ENCODE measurements at places on chromosomes 12 and 14.
A peak's percentile ranks its signal among the peaks of the same experiment; 100 is the strongest.

DNA sequence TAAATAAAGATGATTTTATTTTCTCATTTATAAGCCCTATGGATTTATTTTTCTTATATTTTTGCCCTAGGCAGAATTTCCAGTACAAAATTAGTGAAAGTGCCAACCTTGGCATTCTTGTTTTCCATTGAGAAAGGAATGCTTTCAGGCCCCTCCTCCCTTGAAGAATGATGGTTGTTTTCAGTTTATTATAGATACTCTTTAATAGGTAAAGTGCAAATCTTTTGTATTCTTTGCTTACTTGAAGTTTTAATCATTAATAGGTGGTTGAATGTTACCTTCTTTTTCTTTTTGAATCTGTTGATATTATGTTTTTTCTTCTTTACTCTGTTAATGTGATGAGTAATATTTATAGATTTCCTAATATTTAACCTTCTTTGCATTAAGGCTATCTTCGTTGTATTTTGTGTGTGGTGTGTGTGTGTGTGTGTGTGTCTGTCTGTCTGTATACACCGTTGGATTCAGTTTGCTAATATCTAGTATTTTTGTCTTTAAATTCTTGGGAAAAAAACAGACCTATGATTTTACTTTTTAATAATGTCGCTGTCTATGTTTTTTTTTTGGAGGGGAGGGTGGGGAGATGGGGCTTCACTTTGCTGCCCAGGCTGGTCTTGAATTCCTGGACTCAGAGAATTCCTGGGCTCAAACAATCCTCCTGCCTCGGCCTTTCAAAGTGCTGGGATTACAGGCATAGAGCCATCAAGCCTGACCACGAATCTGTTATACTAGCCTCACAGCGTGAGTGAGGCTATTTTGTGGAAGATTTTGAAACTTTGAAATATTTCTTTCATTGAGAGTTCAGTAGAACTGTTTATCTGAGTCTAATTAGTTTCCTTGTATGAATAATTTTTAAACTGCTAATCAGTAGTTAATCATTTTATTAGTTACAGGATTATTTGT is 13.5 kb downstream of the SRGAP1 start:
- DNase-seq = no peak

DNA sequence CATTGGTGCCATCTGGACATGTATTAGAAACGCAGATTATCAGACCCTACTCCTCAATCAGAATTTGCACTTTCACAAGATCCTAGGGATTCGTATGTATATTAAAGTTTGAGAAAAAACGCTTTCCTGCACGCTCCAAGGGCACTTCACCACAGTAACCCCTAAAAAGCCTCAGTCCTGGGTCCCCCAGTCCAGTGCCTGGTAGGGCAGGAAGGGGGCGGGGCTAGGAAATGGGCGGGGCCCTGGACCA is 369 bp downstream of the DEPDC4 start:
- peak; percentile 88 for DNase-seq

DNA sequence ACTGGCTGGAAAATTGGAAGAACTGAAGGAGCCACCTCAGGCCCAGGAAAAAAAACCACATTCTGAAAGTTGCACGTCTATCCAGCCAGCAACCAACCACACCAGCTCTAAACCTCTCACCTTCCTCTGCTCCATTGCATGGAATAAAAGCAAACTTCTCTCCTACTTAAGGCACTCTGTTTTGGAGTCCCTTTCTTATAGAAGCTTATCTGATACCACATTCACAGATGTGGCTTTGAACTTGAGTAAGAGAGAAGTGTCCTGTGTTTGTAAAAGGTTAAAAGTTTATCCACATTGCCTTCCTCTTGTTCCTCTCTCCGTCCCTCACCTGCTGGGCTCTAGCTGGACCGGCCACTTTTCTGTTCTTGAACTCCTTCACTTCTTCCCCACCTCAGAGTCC is 99.6 kb upstream of the PLXNC1 start:
- no peak for DNase-seq

DNA sequence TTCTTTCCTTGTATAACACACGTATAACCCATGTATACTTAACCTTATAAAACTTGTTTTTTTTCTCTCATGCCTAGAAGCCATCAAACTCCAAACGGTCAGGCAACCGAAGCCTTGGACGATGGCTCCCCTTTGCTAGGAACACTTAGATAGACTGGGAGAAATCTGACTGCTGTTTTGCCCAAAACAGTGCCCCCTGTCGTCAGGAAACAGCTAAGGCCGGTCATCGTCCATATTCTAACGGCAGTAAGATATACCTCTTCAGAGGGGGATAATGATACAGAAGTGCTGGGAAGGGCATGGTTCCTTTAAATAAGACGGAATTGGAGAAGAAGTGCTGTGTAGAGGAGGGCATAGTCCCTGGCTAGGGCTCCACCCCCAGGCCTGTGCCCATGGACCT is 130.5 kb downstream of the SLC41A2 start:
- DNase-seq = no peak

GRCh38 chr12:101951002-101951670 is 73.8 kb downstream of the DRAM1 start:
- DNase-seq = no peak

DNA sequence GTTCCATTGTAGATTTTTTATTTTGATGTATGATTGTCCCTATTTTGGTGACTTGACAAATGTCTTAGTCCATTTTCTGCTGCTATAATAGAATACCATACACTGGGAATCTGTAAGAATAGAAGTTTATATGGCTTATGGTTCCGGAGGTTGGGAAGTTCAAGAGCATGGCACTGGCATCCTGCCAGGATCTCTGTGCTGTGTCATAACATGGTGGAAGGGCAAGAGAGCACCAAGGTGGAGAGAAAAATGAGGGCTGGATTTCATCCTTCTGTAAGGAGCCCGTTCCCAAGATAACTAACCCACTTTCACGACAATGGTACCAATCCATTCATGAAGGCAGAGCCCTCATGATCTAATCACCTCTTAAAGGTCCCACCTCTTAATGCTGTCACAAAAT is 176.7 kb downstream of the TMEM132D start:
- no peak for DNase-seq

- no peak for DNase-seq
Observed at GRCh38 chr14:32764131-32764530, 174.5 kb upstream of the NPAS3 start.

GRCh38 chr14:19801118-19801464 is 2.5 kb upstream of the OR4N2 start:
- no peak for DNase-seq

DNA sequence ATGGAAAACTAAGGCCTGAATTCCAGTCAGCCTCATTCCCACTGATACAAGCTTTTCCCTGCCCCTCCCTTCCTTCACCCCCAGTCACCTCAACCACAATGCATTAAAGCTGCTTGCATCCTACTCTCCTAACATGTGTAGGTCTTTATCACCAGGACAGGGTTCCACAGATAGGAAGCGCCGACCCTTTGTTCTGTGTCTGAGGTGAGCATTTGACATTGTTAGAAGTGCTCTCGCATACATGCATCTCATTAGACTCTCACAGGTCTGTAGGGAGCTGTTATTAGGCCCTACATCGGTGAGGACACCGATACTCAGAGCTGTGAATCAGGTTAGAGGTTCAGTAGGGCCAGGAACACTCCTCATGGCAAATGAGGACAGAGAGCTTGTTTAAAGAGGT is 13.2 kb upstream of the EDDM3A start:
- DNase-seq = no peak

DNA sequence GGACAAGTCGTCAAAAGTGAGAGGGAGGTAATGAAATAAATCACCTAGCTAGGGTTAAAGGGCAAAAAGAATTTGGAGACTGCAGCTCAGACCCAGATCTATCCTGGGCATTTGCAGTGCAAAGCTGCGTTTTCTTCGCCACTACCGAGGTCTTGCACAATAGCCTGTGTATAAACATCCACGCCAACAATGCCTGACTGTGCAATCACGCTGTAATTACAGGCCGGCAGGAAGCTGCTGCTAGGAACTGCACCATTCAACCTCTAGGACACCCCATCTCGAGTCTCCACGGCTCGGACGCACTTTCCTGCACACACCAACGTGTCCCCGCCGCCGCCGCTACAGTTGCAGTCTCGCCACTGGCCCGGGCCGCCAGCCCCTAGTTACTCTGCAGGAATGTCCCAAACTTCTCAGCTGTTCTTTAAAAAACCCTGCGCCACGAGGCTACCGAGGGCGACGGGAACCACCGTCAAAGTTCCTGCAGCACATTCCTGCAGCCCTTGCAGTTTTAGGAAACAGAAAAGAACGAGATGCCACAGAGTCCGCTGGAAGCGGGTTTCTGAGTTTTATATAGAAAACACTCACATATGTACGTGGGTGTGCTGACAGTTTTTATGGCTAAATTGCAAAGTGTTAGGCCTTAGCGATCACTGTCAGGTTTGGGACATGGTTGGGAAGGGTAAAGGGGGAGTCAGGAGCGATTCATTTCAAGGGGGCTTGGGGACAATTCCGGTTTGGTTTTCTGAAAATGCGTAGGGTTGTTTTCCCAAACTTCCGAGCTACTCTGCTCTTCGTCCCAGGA is 65.6 kb upstream of the PTGR2 start:
- peak; percentile 83 for DNase-seq

GRCh38 chr12:127270193-127270592 is 996.8 kb upstream of the TMEM132C start:
- DNase-seq = peak; percentile 81

GRCh38 chr12:49301760-49302159 is 6.8 kb downstream of the PRPH start:
- no peak for DNase-seq

DNA sequence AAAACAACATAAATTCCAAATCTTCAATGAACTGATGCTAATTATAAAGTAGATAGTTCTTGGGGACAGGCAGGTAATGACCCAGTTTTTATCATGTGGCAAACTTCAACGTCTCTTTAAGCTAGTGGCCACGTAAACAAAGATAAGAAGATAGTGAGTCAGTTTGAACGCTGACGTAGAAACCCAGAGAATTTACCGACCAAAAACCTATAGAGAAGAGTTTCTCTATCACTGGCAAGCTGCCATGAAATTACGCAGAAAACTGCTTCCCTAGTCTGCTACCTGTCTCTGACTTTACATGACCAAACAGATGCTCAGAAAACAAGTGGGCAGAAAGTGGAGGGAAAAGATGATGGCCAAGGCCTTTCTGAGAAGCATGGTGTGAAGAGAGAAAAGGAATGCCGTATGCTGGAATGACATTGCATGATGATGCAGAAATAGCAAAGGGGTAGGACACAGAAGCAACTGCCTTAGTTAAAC is 136.3 kb downstream of the ITPR2 start:
- no peak for DNase-seq

DNA sequence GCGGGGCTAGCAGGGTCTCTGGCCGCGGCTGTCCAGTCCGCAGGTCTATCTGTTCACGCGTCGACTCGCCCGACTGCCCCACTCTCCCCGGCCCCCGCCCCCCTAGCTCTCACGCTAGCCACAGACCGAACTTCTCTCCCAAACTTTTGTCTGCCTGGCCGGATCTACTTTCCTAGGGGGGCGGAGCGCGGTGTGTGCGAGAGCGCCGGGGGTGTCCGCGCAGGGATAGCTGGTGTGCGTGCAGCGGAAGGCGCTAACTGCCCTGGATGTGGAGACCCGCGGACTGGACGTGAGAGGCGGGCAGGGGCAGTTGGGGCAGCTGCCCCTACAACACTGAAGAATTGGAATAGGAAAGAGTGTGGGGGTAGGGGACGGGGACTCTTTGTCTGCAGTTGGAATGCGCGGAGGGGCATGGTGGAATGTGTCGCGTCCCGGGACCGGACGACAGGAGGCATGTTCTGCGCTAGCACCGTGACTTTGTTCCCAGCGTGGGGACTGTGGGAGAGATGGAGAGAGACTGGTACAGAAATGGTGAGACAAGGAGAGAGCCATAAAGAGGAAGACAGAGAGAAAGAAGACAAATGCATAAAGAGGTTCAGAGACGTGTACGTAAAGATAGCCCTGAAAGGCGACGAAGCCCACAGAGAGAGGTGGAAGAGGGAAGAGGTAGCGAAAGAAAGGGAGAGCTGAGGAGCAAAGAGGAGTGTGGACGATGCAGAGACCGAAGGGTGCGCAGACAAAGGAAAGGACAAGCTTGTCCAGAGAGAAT is at the start of gene AJUBA:
TSS of gene AJUBA (minus strand) at position 75 of the 769 bp plus-strand sequence. CDS start 285 bp downstream, outside the sequence.
- peak; percentile 65 for DNase-seq

DNA sequence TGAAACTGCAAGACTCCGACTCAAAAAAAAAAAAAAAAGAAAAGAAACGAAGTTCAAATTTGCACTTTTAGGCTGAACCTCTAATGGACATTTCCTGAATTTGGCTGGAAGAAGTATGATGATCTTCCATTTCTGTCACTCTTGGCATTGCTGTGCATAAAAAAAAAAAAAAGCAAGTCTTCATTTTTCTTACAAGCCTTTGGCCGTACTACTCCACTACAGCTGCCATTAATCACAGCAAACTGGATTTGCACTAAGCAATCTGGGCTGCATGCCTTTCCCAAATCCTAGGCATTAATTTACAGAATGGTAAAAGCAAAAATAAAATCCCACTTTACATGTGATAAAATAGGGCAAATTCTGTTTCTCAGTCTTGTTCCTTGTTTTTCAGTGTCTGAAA is 7.1 kb downstream of the CSRP2 start:
- no peak for DNase-seq

DNA sequence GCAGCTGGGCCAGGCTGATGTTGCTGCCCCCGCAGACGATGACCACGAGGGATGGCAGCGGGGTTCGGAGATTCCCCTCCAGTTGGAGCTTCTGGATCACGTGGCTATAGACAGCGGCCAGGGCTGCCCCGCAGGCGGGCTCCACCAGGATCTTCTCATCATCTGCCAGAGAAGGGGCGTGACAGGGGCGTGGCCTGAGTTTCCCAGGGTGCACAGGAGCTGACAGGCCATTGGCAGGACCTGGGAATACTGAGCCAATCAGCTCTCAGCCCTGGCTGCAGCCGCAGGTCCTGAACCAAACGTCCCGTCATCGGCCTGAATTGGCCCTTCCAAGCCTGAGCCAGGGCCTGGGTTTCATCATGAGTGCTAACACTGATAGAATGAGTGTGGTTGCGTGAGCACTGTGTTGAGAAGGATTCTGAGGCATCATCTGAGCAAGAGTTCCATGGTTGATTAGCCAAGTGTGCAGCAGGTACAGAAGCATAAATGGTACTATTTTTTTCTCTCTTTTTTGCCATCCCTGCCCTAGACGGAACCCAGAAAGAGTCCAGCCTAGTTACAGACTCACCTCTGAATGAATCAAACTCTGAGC is 10.6 kb downstream of the SDS start:
- DNase-seq = no peak

- no peak for DNase-seq
Observed at GRCh38 chr14:91220581-91221000, 23.9 kb downstream of the GPR68 start.

GRCh38 chr14:81269100-81269978 is 48.6 kb upstream of the GTF2A1 start:
- DNase-seq = peak; percentile 63

- peak; percentile 62 for DNase-seq
Observed at GRCh38 chr12:24931666-24932405, 17.1 kb downstream of the BCAT1 start.

DNA sequence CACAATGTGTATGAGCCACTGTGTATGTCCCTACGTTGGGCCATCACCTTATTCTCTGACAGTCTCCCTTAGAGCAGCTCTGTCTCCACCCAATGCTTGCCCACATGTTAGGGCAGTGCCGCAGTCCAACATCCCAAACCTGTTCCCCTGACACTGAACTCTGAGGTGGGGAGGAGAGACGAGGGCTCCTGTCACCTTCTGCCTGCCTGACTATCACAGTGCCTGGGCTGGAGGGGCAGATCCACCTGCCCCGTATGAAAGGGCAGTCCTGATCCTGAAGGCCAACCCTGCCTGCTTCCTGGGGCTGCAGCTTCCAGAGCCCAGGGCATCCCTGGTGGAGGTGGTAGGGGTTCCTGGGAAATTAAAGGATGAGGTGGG is 2.2 kb downstream of the TGM1 start:
- DNase-seq = no peak
